Esophagus squamous epithelium (tissue), 5 donors: ENCODE measurements at places on chromosomes 16 and 17.

GRCh38 chr17:14875557-14876412 is 389.3 kb downstream of the PMP22 start:
- DNase-seq, result no peak

DNA sequence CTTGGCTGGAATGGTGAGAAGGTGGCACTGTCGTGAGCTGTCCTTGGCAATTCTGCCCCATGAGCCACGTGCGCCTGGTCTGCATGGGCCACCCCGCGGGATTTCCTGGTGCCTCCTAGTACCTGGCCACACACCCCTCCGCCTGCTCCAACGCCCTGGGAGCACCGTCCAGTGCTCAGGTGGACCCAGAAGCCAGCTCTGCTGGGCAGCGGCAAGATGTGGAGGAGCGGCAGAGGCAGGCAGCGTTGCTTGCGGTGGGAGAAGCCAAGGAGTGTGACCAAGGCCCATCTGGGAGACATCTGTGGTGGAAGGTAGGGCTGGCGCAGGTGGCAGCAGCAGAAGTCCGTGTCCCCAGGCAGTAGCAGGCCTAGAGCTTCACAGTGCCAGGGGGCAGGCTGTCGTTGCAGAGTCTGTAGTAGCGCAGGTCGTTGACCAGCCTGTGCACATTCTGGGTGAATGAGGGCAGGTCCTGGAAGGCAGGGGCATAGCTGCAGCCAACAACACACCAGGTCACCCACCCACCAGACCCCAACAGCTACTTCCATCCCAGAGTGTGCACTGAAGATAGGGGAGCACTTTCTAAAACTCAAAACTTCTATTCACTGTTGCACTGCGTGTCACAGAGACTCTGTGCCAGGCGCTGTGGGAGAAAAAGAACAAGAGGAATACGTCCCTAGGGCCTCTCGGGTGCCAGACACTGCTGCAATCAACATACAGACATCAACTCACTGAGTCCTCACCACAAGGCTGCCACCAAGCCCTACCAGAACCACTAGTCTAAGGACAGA is 34.9 kb upstream of the GSG1L start:
- no peak for DNase-seq

- no peak for DNase-seq
Observed at GRCh38 chr16:74725651-74726455, 25.2 kb upstream of the MLKL start.

DNA sequence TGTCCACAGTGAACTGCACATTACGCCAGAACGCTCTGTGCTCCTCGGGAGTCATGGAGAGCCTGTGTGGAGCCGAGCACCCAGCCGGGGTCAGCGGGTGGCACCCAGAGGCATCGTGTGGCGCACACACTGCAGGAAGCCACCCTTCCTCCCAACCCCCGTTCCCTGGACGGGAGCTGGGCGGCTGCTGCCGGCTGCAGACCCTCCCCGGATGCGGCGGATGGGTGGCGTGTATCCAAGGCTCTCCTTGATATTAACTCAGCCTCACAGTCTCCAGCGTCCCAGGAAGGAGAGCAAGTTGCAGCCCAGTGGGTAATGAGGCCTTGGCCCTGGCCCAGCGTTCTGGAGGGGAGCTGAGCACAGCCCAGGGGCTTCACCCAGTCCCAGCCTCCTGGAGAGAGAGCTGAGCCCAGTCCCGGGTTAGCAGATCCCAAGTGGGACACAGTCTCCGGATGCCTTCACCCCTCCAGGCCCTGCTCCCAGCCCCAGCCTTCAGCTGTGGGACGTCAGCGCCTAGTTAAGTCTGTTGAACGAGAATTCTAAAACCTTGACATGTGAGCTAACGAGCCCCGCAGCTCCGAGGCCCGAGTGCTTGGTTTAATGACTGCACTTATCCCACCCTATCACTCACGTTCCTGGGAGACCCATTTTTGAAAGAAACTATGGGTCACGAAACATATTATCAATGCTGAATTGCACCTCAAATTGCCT is 86.6 kb downstream of the TBC1D16 start:
- DNase-seq, result no peak

DNA sequence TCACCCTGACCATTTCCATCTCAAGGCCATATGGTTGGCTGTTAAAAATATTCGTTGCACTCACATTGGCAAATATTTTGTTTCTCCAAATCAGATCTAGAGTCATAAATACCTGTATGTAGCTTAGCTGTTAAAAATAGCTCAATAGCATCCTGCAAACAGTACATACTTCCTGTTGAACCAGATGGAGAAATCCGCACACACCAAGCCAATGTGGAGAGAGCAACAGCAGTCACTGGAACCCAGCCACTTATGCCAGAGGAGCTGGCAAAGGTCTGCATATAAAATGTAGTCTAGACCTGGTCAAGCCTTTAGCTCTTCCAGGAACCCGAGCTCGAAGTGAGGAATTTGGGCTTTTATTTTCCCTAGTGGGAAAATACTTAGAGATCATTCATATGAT is 146.4 kb upstream of the KCNJ16 start:
- no peak for DNase-seq

GRCh38 chr17:17035920-17036523 is 6.2 kb upstream of the MPRIP start:
- DNase-seq, result no peak

- DNase-seq, result no peak
Observed at GRCh38 chr16:4176906-4177417, 60.7 kb upstream of the ADCY9 start.
